ENCODE measurements at places on chromosomes 12 and 14.

DNA sequence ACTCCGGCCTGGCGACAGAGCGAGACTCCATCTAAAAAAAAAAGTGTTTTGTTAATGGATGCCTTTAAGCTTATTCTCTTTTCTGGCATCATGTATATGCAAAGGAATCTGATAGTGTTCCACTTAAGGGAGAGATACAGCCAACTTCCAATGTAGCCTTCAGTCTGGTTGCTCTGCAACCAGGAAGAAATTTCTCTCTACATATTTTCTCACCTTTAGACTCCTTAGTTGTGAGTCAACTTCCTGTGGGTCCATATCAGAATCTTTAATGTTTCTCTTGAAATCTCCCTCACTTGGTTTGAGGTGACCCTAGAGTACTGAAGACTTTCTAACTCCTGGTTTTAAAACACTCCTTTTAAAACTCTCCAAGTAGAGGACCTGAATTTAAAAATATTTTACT, 340.4 kb downstream of the SLC6A15 start:
- no peak overlapping the region for H3K27ac ChIP-seq
- H3K4me1 ChIP-seq, result no peaks in the 10 kb centered on the region
- no peaks in the 10 kb centered on the region for H3K27me3 ChIP-seq
- H3K4me3 ChIP-seq, result no peak overlapping the region
- H3K36me3 ChIP-seq, result no peaks in the 10 kb centered on the region

- peaks cover 57% of the 10 kb centered on the region for H3K4me1 ChIP-seq
- no peak for DNase-seq
- no peak overlapping the region for H3K4me3 ChIP-seq
- no peak overlapping the region for H3K27ac ChIP-seq
- H3K27me3 ChIP-seq, result no peaks in the 10 kb centered on the region
Measured at GRCh38 chr14:61589691-61590581, 105.4 kb upstream of the HIF1A start.

DNA sequence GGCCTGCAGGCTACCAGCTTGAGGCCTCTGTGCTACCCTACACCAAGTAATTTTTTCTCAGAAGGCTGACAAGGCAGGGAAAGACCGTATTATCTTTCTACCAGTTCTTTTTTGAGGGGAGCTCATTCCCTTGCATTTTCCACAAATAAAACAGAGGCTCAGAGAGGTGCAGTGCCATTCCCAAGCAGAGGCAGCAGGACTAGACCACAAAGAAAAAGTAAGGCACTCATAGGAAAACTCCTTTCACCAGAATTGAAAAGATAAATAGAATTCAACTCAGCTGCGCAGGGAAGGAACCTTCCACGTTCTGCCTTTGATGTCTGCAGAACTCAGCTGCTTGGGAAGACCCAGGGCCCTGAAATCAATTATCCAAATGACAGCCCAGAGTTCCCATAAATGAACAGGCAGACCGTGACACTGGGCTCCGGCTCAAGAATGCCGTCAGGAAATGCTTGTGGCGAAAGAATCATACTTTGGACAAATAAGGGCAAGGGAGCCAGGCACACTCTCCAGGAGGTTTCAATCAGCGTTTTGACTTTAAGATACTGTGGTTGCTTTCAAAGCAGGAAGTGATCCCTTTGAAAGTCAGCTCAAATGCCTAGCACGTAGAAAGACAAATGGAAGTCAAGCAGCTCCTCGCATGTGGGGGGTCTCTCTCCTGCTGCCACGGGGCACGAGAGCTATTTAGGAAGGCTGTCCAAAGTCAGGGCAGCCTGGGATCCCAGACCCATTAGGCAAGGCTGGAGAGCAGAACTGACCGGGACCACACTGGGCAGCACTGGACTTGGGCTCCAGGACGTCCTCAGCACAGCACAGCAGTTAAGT, 14.0 kb downstream of the KCTD10 start:
- peaks cover 2% of the 10 kb centered on the region for H3K36me3 ChIP-seq
- H3K27ac ChIP-seq, result peak overlapping the region; percentile 57
- H3K27me3 ChIP-seq, result no peaks in the 10 kb centered on the region
- H3K4me3 ChIP-seq, result no peak overlapping the region

GRCh38 chr12:46480316-46480715, 107.7 kb upstream of the SLC38A2 start:
- H3K27ac ChIP-seq, result no peak overlapping the region
- no peaks in the 10 kb centered on the region for H3K27me3 ChIP-seq
- H3K4me3 ChIP-seq, result no peak overlapping the region
- peaks cover 5% of the 10 kb centered on the region for H3K4me1 ChIP-seq
- no peak for DNase-seq

GRCh38 chr14:104937694-104938365, 13.2 kb downstream of the PLD4 start:
- no peak overlapping the region for H3K4me3 ChIP-seq
- H3K36me3 ChIP-seq, result no peaks in the 10 kb centered on the region
- H3K27me3 ChIP-seq, result peaks cover 46% of the 10 kb centered on the region
- H3K4me1 ChIP-seq, result peaks cover 2% of the 10 kb centered on the region
- no peak for DNase-seq

DNA sequence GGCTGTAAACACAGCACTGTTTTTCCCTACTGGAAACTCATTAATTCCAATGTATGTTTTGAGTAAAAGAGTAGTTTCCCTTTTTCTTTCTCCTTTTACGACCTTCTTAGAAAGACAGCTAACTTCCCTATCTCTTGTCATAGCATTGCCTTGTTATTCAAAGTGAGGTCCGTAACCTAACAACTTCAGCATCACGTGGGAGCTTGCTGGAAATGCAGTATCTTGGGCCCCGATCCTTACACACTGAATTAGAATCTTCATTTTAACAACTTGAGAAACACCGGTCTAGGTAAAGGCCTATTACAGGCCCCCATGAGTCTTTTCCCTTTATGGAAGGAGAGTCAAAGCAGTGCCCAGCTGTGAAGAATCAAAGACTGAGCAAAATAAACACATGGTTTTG, 230.7 kb upstream of the PRKD1 start:
- no peaks in the 10 kb centered on the region for H3K27me3 ChIP-seq
- H3K4me3 ChIP-seq, result no peak overlapping the region
- H3K36me3 ChIP-seq, result no peaks in the 10 kb centered on the region

DNA sequence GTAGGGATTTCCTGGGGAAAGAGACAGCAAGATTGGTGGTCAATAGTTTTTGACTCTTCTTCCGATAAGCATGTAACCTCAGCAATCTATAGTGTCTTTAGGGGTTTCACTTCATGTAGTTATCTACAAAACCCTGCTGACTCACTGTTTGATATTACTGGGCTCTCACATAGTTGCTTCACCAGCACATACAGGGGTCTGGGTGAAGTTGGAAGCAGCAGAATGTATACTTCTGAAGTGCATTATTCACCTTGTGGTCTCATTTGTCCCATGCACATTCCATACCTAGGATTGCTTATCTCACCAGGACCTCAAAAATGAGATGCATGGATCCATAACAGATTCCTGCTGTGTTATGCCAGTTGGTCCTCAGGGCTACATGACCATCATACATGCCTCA, 280.0 kb downstream of the LRIG3 start:
- H3K4me1 ChIP-seq, result no peaks in the 10 kb centered on the region
- H3K27ac ChIP-seq, result no peak overlapping the region
- no peaks in the 10 kb centered on the region for H3K36me3 ChIP-seq
- DNase-seq, result no peak

- DNase-seq, result no peak
- H3K27me3 ChIP-seq, result no peaks in the 10 kb centered on the region
- H3K36me3 ChIP-seq, result no peaks in the 10 kb centered on the region
- no peak overlapping the region for H3K4me3 ChIP-seq
- H3K27ac ChIP-seq, result no peak overlapping the region
Measured at GRCh38 chr12:11347810-11348209, 37.6 kb upstream of the PRB4 start.

DNA sequence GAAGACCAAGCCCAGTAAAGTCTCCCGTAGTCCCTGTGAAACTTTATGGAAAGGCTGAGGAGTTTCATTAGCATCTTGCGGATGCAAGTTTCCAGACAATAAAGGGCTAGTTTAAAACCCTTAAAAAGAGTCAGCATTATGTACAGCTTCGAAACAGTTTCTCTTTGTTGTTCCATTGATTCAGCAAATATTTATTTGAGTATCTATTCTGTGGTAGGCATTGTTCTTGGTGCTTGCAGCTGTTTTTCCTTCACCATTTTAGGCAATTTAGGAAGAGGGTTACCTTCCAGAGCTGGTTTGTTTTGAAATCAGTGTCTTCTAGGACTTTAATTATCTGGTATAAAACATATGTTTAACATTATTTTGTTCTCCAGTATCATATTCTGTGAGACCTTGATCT, 1.5 kb downstream of the SLIRP start:
- H3K27me3 ChIP-seq, result no peaks in the 10 kb centered on the region
- H3K4me1 ChIP-seq, result peaks cover 45% of the 10 kb centered on the region
- H3K4me3 ChIP-seq, result peak overlapping the region; percentile 98
- peak overlapping the region; percentile 99 for H3K27ac ChIP-seq
- peaks cover 24% of the 10 kb centered on the region for H3K36me3 ChIP-seq

DNA sequence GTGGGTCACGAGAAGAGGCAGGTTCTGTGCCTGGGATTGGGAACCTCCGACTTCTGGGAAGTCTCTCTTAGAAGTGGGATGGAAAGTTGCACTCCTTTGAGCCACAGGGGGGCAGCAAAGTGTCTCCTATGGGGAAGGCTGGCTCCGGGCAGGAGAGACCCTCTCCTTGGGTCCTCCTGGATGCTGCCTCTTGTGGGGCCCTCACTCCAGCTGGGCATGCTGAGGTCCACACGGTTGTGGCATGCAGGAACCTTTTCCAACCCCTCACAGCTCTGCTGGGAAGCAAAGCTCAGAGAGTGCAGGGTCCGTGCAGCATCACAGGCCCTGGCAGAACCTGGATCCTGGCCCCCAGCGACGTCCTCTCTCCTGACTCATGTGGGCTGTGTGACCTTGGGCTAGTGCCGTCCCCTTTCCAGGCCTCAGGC, 17.4 kb downstream of the SDSL start:
- H3K36me3 ChIP-seq, result no peaks in the 10 kb centered on the region
- no peak overlapping the region for H3K4me3 ChIP-seq
- no peak for DNase-seq
- no peaks in the 10 kb centered on the region for H3K4me1 ChIP-seq
- peaks cover 9% of the 10 kb centered on the region for H3K27me3 ChIP-seq

DNA sequence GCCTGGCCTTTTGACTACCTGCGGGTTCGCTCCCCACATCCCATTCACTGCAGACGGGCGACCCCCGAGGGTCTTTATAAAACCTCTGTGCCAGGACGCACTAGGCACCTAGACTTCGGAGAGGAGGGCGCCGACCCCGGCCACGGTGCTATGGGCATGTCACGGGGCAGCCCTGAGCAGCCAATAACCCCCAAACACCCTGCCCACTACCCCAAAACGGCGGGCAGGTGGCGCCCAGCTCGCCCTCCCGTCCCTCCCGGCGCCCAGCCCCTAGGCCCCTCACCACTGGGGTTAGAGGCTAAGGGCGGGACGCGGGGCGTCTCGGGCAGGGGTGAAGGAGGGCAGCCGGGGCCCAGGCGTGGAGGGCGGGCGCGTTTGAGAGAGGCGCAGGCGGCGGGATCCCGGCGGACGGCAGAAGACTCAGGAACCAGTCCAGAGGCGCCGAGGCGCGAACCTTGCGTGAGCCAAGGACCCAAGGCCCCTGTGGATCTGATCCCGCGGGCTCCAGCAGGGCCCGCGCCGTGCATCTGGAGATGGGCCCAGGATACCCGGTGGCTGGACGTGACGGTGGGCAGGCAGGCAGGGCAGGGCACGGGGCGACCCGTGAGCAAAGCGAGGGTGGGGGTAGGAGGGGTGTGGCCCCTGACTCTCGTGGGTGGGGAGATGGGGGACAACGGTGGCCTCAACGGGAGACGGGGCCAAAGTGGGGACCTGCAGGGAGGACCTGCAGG, 11.1 kb downstream of the KRT85 start:
- H3K36me3 ChIP-seq, result no peaks in the 10 kb centered on the region
- no peak overlapping the region for H3K27ac ChIP-seq
- H3K4me1 ChIP-seq, result peaks cover 45% of the 10 kb centered on the region
- no peak overlapping the region for H3K4me3 ChIP-seq
- DNase-seq, result no peak

- H3K4me1 ChIP-seq, result peaks cover 47% of the 10 kb centered on the region
- peak overlapping the region; percentile 95 for H3K27ac ChIP-seq
- H3K36me3 ChIP-seq, result peaks cover 14% of the 10 kb centered on the region
- H3K4me3 ChIP-seq, result peak overlapping the region; percentile 23
Measured at GRCh38 chr12:45669792-45670191, 59.7 kb upstream of the ARID2 start.

- H3K4me1 ChIP-seq, result no peaks in the 10 kb centered on the region
- H3K27ac ChIP-seq, result no peak overlapping the region
- no peaks in the 10 kb centered on the region for H3K27me3 ChIP-seq
- DNase-seq, result no peak
- H3K4me3 ChIP-seq, result no peak overlapping the region
Measured at GRCh38 chr12:79552192-79552591, 138.6 kb downstream of the PAWR start.

DNA sequence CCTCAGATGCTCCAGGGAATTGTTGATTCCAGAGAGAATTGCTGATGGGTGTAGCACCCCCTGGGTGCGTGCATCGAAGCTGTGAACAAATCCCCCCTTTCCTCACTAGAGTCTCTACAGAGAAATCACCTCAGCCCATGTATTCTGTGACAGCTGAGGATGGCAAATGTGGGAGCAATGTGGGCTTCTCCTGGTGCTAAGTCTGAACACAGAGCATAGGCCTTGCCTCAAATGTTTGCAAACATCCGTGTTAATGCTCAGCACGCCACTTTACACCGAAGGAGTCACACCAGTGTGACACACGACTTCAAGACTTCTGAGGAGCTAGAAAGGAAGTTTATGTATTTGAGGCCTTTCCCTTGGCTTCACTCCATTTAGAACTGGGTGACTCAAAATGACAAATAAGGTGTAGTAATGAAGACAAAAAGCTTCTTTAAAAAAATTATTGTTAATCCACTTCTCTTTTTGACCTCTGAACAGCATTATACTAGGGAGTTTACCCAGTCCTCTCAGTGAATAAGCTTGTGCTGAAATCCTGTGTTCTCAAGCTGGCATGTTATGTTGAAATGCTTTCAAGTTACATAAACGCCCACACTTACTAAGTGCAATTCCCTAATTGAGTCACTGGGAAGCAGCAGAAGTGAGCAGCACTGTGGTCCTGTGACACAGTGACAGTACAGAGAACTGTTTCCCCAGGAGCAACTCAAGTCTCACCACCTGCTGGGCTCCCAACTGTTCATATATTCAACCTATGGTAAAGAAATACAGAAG, 92.9 kb downstream of the FAR2 start:
- no peak for DNase-seq
- H3K4me3 ChIP-seq, result no peak overlapping the region
- H3K36me3 ChIP-seq, result peaks cover 2% of the 10 kb centered on the region
- H3K4me1 ChIP-seq, result peaks cover 17% of the 10 kb centered on the region
- H3K27ac ChIP-seq, result no peak overlapping the region
- no peaks in the 10 kb centered on the region for H3K27me3 ChIP-seq

- H3K36me3 ChIP-seq, result no peaks in the 10 kb centered on the region
- no peaks in the 10 kb centered on the region for H3K27me3 ChIP-seq
- no peak overlapping the region for H3K27ac ChIP-seq
- no peak overlapping the region for H3K4me3 ChIP-seq
Measured at GRCh38 chr14:86756521-86757190, 1226.7 kb downstream of the FLRT2 start.

- peaks cover 32% of the 10 kb centered on the region for H3K27me3 ChIP-seq
- H3K27ac ChIP-seq, result peak overlapping the region; percentile 69
- peak overlapping the region; percentile 75 for H3K4me3 ChIP-seq
- peaks cover 1% of the 10 kb centered on the region for H3K36me3 ChIP-seq
Measured at GRCh38 chr14:60327447-60328331, 78.7 kb downstream of the PPM1A start.

GRCh38 chr14:69214393-69214792, 23.1 kb downstream of the EXD2 start:
- no peak overlapping the region for H3K4me3 ChIP-seq
- no peaks in the 10 kb centered on the region for H3K27me3 ChIP-seq
- peaks cover 11% of the 10 kb centered on the region for H3K36me3 ChIP-seq
- DNase-seq, result no peak
- H3K27ac ChIP-seq, result no peak overlapping the region
